ENCODE measurements at places on chromosomes 16 and 17. TPM values are rescaled to one million over a fixed set of nuclear protein-coding genes. Genes with fewer than 3 reads are reported as not detected.

GRCh38 chr16:3095869-3096268 is 3.2 kb downstream of the ZSCAN10 start:
- DNase-seq, result no peak

- DNase-seq, result no peak
These were observed 24.0 kb downstream of the USP31 start for GRCh38 chr16:23125277-23125676.

DNA sequence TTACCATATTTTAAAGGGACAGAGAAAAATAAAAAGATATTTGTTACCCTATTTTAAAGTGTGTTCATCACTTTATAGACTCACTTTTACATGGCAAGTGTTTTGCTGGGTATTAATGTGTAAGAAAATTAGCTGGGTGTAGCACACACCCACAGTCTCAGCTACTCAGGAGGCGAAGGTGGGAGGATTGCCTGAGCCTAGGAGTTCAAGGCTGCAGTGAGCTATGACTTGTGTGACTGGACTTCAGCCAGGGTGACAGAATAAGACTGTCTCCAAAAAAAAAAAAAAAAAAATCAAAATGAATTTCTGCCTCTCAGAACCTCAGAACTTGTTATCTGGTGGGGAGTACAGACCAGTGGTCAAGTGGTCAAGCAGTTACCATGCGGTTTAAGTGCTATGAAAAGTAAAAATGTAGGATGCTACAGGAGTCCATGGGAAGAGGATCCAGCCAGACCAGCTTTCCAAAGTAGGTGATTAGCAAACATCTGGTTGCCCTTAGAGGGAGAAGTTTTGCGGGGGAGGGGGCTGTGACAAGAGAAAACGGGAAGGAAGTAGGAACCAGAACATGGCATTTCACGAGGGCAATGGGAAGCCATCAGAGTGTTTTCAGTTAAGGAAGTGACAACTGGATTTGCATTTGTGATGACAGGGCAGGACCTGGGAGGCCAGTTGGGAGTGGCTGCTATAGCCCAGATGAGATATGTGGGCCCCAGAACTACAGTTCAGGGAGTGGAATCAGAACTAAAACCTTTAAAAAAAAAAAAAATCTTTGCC is 13.9 kb downstream of the CNEP1R1 start:
- DNase-seq, result no peak

GRCh38 chr17:47253541-47254402 is at the start of gene ITGB3:
ITGB3 (plus strand) TSS chr17:47253827; CDS start chr17:47253862, 35 bp downstream.
- peak; percentile 83 for DNase-seq

GRCh38 chr16:6019490-6019991 is 921.9 kb upstream of the EEF2KMT start:
- DNase-seq, result no peak

GRCh38 chr17:3722716-3723115 is 987 bp upstream of the HASPIN start:
- DNase-seq, result no peak

DNA sequence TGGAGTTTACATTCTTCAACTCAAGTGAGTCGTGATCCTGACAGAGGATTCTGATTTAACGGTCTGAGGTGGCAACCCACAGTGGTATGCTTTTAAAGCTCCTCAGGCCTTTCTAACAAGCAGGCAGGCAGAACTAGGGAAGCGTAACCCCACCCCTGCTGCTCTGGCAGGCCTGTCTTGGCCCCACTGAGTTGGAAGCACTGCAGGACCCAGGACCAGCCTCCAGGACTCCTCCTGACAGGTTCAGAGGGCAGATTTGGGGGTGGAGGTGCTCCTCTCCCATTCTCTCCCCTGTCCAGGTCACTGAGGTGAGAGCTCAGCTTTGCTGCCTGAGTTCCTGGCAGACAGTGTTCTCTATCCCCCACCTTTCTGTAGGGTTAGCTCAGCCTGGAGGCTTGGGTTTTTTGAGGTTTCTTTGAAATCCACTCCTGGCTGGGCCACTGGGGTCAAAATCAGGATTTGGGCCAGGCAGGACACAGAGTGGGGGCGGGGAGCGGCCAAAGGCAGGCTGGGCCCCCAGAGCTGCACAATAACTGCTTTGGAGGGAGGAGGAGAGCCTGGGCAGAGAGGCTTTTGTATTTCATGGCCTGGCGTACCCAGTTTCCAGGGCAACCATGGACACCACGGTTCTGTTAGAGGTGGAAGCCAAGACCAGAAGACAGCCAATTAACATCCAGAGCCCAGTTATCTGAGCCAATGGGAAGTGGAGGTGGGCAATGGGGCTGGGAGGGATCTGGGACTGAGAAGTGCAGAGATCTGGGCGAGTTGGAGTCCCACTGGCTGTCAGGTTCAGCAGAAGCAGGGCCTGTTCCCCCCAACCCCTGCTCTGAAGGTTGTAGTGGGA is 9.5 kb downstream of the MRPL27 start:
- peak; percentile 69 for DNase-seq

DNA sequence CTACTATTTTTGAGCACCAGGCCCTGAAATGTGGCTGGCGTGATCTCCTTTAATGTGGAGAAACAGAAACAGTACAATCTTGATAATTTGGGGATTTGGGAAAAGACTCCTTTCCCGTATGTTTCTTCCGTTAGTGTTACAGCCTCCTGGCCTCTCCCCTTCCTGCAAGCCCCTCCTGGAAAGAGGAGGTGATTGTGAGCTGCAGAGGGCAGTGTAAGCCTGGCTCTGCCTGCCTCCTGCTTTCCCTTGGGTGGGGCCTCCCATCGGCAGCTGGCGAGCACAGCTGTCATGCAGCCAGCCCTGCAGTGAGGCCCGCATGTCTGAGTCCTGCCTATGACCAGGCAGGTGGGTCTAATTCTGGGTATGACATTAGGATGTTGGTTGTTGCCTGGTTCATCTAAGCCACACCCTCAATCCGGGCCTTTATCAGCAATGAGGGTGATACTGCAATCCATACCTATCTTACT is 48.7 kb upstream of the WSB1 start:
- peak; percentile 94 for DNase-seq

GRCh38 chr17:6327007-6327406 is 107.9 kb downstream of the AIPL1 start:
- DNase-seq, result peak; percentile 17

DNA sequence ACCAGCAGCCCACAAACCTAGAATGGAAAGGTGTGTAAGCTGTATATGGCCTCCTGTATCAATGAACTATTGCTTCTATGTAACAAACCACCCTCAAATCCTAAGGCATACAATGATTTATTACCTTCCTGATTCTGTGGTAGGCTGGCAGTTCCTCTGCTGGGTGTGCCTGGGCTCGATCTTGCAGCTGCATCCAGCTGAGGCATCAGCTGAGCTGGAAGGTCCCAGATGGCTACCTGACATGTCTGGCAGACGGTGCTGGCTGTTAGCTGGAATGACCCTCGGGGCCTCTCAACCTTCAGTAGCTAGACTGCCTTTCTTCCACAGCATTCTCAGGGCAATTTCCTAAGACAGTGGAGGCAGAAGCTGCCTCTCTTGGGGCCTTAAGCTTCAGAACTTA is 152.7 kb downstream of the RAB11FIP4 start:
- no peak for DNase-seq

DNA sequence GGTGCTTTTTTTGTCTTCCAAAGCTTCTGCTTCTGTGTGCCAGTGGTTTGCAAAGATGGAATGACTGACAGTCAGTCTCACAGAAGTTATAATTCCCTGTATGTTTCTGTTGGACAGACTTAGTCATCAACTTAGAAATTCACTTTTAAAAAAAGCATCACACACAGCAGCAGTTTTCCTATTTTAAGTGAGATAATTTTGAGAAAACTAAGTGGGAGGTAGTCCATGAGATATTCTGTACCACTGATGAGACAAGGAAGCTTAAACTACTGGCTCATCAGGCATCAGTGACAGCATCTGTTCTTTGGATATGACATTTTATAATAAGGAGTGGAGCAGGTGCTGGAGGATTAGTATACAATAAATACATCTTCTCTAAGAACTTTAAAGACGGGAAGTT is 20.0 kb downstream of the CNP start:
- no peak for DNase-seq

GRCh38 chr16:57043248-57043647 is 49.1 kb upstream of the CPNE2 start:
- no peak for DNase-seq

DNA sequence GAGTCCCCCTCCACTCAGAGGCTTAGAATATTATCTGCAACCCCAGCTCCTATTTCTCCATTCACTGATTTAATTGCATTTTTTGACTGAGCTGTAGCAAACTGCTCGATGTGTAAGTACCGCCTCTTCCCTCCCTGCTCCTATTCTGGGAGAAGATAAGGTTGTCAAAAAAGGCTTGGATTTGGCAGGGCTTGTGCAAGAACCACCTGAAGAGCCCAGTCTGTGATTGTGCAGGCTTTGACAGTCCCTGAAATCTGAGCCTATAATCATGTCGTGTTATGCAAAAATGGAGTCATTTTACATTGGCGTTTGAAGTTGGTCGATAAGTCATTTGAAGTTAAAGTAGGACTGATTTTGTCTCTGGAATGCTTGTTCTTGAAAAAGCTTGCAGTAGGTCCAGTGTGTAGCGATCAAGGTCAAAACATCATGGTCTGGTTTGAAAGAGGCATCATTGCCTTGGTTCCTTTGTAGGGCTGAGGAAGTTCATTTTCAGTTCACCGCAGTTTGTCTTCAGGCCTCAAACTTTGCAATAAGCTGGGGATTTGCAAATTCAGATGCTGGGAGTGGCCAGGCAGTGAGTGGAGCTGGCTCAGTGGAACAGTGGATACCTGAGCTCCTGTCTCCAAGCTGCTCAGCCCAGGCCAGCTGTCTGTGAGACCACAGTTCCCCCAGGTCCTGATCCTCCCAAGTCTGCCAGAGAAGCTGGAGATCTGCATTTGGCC is 68.8 kb downstream of the KATNIP start:
- peak; percentile 62 for DNase-seq

GRCh38 chr16:8492690-8493089 is 97.6 kb downstream of the TMEM114 start:
- no peak for DNase-seq

GRCh38 chr16:17511340-17511739 is 40.6 kb upstream of the XYLT1 start:
- peak; percentile 72 for DNase-seq

Gene SPIRE2
- 2.5 TPM for total RNA-seq

Gene PSKH1
- 18.9 TPM for total RNA-seq

Gene SP6
- total RNA-seq, result 0.82 TPM
